SIG-M5 (cell line): ENCODE measurements at places on chromosomes 6 and 20.

- DNase-seq = no peak
Observed at GRCh38 chr20:7463290-7463689, 477.0 kb downstream of the HAO1 start.

DNA sequence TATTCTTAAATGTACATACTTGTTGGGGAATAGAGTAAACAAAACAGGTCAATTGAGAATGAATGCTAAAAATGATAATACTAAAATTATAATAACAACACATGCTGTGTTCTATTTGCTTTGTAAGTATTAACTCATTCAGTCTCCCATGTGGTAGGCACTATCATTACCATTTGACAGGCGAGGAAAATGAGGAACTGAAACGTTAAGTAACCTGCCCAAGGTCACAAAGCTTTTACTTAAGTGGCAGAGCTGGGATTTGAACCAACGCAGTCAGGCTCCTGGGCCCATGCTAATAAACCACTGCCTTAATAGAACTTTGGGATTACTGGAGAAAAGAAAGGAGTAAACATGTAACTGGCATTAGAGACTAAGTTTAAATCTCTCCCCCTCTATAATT, 3.8 kb downstream of the NSFL1C start:
- no peak for DNase-seq

- no peak for DNase-seq
Observed at GRCh38 chr6:2873643-2874042, 29.5 kb downstream of the SERPINB9 start.

- no peak for DNase-seq
Observed at GRCh38 chr6:139249395-139249794, 42.4 kb downstream of the TXLNB start.

DNA sequence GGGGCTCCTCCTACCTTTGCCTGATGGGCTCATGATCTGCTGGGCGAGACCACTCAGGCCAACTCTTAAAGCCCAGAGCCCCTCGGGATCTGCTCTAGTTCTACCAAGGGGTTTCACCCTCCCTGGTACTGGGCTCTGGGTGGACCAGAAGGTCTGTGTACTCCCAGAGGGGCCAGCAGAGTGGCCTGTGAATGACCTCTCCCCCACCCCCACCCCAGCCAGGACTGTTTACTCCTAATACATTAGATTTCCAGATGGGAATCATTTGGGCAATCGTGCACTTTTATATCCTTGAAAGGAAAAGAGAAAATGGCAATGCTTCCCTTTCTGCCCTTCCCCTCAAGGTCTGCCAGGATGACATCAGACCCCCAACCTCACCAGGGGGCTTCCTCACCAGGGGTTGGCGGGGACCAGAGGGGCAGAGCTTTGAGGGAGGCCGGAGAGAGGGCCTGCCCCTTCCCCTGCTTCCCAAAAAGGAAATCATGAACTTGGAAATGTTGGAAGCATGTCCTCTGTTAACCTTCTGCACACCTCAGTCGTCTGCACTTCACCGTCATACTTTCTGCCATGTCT, 37.1 kb upstream of the PMEPA1 start:
- DNase-seq = no peak

DNA sequence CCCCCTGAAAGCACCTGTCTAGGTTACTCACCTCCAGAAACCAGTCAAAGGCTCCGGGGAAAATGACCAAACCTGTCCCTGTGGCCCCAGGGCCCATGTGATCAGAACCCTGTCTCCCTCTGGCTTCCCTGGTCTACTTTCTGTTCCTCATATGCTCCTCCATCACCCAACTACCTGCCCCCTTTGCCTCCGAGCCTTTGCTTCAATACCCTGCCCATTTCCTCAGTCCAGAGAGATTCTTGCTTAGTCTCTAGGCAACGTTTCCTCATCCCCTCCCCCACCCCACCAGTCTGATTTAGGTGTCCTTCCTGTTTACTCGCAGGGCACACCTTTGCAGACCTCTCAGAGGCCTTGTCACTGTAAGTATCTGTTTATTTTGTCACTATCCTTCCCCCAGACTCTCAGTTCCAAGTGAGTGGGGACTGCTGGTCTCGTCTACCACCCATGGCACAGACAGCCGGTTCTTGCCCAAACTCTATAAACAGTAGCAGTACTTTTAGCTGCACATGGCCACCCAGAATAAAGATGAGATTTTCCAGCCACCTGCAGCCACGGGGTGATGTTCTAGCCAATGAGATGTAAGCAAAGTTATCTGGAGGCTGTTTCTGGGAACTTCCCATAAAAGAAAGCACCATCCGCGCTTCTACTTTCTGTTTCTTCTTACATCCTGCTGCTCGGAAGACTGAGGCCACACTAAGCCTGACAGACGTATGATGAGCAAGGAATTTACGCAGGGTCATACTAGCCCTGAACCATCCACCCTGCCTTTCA, 13.3 kb downstream of the ELOVL5 start:
- no peak for DNase-seq

DNA sequence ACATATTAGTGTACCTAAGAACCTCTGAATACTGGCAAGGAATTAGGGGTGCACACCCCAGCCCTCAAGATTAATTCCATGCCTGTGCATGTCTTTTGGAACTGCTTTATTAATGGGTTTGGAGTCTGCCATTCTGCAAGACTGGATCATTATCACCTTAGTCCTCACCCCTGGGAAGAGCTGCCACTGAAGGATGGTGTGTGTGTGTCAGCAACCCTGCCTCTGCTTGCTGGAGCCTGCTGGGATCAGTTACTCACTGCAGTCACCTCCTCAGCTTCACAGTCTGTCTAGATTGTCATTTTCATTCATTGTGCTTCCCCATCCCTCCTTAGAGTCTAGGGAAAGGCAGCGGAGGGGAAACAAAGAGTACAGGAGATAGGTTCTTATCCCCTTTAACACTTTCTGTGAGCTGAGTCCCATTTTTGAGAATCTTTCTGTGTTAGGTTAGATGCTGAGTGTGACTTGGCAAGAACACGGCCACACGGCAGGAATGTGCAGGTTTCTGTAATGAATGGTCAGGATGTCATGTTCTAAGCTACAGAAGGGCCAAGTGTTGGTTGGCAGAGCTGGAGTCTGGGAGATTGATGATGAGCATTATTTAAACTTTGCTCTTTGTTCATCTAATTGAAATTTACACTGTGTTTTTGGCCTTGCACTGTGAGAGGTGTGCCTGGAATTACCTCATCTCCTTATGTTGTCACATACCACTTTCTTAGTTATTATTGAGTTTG, 21.1 kb downstream of the GHRH start:
- DNase-seq = no peak

DNA sequence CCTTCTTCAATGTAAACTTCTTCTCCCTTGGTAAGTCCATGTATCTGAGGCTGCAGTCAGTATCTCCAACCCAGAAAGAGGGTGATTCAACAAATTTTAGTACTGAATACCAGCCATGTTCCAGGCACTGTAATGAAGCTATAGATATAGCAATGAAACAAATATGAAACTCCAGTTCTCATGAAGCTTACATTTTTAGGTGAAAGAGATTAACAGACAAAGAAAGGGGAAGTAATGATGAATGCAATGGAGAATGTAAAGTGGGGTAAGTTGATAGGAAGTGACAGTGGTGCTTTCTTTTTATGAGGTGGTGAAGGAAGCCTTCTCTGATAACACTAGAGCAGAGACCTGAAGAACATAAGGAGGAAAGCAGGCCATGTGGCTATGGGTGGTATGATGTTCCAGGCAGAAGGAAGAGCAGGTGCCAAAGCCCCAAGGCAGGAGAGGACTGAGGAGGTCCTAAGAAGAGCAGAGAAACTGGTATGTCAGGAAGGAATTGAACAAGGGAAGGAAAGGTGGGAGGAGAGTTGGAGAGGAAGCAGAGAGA, 143.6 kb downstream of the TFAP2B start:
- no peak for DNase-seq

DNA sequence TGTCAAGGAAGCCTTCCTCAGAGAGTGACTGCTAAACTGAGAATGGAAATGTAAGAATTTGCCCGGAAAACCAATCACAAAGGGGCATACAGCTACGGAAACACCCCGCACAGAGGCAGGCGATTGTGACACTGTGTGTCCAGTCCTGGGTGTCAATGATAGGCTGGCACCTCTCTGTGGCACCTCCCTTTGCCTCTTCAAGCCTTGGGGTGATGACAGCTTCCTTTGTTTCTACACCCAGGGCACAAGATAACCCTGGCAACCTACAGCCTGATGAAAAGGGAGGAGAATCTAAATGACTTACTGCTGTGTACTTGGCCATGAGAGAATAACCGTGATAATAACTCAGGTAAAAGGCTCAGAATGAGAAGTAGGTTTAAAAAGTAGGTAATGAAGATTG, 93.6 kb upstream of the SSTR4 start:
- no peak for DNase-seq

- DNase-seq = no peak
Observed at GRCh38 chr6:166566026-166567011, 20.2 kb downstream of the RAMACL start.

DNA sequence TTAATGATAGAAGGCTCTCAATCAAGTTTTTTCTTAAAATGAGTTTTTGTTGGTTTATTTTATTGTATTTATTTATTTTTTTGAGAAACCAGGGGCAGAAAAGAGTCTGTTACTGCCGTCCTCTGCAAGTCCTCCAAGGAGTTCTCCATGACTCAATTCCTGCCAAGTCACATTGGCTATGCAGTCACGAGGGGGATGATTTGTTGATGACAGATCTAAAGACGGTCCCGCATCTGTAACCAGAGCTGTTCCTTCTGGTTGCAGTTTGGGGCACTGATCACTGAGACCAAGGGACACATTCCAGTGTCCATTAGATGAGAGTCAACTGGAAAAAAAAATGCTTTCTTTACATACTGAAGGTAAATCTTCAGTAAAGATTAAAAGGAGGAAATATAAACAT, 13.9 kb upstream of the TSHZ2 start:
- no peak for DNase-seq

DNA sequence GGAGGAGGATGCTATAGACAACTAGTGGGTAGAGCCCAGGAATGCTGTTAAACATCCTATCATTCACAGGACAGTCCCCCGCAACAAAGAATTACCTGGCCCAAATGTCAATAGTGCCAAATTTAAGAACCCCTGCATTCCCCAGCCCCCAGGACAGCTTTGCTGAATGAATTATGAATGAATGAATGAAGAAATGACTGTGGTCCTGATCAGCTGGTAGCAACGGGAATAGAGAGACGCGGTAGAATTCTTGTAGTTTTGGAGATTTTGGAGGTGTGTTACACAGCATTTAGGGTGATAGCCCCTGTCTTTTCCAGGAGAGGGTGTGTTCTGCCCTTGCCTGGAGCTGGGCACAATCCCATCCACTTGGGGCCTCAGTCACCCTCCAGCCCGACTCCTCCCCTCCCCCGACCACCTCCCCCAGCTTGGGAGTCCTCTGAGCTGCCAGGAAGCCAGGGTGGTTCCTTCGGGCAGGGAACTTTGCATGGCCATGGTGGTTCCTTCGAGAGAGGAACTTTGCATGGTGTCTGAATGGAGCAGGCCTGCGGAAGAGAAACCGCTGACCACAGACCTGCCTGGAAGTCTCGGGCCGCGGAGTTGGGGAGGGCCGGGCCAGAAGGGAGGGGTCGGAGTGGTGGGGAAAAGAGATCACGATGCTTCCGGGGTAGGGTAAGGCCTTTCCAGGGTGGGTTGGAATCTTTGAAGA, 1.0 kb upstream of the HCK start:
- no peak for DNase-seq

- DNase-seq = no peak
Observed at GRCh38 chr20:41650231-41650948, 32.2 kb upstream of the CHD6 start.

DNA sequence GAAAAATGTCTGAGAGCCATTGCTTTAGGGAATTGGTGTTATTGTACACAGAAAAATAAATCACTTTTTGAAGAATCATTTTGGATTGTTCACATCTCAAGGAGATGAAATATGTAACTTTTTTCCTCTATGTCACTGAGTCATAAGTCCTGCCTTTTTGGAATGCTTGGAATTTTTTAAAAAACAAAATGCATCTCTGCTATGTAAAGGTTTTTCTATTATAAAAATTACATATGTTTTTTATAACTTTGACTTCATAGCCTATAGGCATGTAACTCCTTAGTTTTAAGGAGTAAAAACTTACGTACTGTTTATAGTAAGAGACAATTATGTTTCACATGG, 8.7 kb downstream of the RNF144B start:
- no peak for DNase-seq

GRCh38 chr6:77893391-77893790, 240.6 kb downstream of the MEI4 start:
- DNase-seq = no peak

DNA sequence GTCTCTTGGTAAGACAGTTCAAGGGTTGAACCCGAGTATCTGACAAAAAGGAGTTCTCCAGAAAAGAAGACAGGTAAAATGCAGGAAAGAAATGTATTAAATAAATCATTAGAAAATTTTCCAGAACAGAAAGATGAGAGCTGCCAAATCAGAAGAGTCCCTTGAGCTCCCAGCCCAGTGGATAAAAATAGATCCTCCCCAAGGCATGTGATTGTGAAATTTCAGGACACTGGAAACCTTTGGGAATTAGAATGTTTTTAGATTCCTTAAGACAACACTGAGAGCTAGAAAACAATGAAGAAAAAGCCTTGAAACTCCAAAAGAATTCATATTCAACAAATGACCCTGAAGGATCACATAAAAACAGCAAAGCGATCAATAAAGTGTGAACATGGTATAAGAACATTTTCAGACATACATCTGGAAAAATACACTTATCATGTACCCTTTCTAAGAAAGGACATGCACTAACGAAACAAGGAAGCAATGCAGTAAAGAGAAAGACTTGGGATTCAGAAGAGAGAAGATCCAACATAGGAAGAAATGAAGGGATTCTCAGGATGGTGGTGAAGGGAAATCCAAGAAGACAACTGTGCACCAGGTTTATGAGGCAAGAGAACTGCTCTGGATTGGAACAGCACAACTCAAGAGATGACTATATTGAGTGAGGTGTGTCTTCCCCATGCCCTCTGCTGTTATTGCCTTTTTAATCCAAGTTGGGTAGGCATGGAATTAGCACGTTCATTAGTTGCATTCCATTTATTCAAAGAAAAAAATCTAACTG, 390.4 kb downstream of the SYNE1 start:
- no peak for DNase-seq

DNA sequence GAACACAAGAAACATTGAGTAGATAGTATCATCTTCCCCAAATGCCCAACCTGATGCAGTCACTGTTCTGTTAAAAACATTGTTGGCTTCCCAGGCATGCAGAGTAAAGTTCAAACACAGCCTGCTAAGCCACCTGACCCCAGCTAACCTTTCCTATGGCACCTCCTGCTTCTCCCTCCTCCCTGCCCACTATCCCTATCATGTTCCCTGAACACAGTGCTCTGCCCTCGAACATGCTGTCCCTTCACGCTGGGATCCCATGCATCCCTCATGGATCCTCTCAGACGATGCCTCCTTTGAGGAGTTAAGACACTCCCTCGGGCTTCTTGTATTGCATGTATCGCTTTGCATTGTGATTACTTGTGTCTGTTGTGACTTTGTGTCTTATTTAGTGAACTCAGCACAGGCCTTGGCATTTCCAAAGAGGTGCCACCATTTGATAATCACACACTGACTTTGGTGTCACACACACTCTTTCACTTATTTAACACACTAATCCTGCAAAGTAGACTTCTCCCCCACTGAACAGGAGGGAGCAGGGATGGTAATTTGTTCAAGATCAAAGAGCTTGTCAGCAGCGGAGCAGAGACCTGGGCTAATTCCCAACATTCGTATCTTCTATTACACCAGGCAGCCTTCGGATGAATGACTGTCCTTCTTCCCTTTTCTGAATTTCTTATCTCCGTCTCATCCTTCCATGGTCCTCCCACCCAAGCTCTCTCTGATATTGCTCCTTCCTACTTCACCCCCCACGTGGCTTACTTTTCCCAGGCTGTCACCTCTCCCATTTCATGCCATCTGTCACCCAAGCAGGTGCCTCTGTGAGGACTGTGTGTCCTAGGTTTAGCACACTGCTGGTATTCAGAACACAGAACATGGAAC, 28.3 kb upstream of the SMIM29 start:
- DNase-seq = no peak
